Activated CD4-positive, alpha-beta T cell treated with anti-CD3 and anti-CD28 coated beads for 24 hours (primary cell): ENCODE measurements at places on chromosomes 4 and X.

GRCh38 chr4:54784161-54784671, 126.5 kb downstream of the KIT start:
- DNase-seq, result no peak

GRCh38 chr4:177220376-177220775, 89.3 kb upstream of the NEIL3 start:
- DNase-seq, result no peak

DNA sequence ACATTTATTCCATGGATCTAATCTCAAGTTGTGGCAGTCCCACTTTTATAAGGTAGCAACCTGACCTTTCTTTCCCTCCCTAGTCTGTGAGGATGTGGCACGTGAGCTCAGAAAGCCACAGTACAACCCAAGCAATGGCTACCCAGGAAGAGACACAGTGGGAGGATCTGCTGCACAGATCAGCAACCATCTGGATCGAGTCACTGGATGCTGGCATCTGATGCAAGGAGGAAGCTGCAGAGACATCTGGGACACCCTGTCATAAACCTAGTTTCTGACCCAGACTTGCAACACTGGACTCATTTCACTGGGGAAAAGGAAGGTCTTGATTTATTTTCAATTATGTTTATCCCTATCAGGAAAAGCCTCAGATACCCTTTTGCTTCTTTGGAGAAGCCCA, 327.1 kb downstream of the PAPSS1 start:
- DNase-seq, result no peak

- DNase-seq, result no peak
Observed at GRCh38 chrX:46311581-46312120, 233.6 kb downstream of the ZNF674 start.

- no peak for DNase-seq
Observed at GRCh38 chr4:86007042-86007441, 352.8 kb downstream of the MAPK10 start.
